Cardiac ventricle fibroblast (primary cell): ENCODE measurements at places on chromosomes 12 and 14. TPM values are rescaled to one million over a fixed set of nuclear protein-coding genes. Genes with fewer than 3 reads are reported as not detected.

The LUM gene
- 747 and 759 TPM in 2 replicates for total RNA-seq

The PLEKHD1 gene
- total RNA-seq, result 0.29 TPM in 1 of 2 replicates, not detected in the other

The RNF34 gene
- 20.0 and 28.8 TPM in 2 replicates for total RNA-seq

The GNB3 gene
- 0.20 and 2.4 TPM in 2 replicates for total RNA-seq

The CCDC184 gene
- 0.15 and 0.19 TPM in 2 replicates for total RNA-seq

The TMEM121 gene
- 9.3 and 9.9 TPM in 2 replicates for total RNA-seq

The MYH6 gene
- not detected in 2 replicates for total RNA-seq

The ERG28 gene
- total RNA-seq, result 10.0 and 11.8 TPM in 2 replicates

The CD163L1 gene
- total RNA-seq, result not detected in 2 replicates
